ENCODE measurements at places on chromosomes 4 and X.

DNA sequence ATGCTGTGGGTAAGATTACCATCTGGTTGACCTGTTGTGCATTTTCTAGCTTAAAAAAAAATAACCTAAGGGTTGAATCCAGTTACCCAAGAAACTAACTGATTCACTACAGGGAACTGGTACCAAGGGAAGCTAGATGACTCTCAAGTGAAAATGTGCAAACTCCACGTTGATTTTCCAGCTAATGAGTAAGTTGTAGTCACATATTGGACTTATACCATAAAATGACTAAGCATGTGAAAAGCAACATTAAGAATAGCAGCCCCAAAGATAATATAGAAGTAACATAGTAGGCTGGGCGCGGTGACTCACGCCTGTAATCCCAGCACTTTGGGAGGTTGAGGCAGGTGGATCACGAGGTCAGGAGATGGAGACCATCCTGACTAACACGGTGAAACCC is 270.9 kb downstream of the SPRY1 start:
- no peak for DNase-seq

GRCh38 chr4:71872767-71873415 is 89.0 kb upstream of the GC start:
- DNase-seq, result no peak

GRCh38 chr4:55851885-55852284 is 1.6 kb upstream of the EXOC1 start:
- no peak for DNase-seq

- no peak for DNase-seq
These were observed 158.1 kb upstream of the TENM3 start for GRCh38 chr4:182085051-182085480.

DNA sequence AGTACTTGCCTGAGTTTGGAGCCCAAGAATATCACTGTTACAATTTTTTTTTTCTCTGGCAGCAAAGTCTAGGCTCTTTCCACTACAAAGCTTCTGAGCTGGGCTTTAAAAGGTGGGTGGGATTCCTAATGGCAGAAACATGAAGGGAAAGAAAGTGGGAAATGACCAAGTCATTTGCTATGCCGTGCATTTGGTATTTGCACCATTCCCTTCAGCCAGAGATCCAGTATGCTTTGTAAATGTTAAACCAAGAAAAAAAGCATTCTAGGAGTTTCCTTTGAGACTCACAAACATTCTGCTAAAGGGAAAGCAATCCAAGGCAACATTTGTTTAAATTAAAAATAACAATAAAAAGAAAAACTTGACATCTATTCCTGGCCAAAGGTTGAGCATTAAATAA is 451.2 kb downstream of the RAB28 start:
- DNase-seq, result no peak

- DNase-seq, result no peak
These were observed 310.0 kb downstream of the PDGFC start for GRCh38 chr4:156661555-156661954.

GRCh38 chr4:111066887-111067286 is 444.0 kb upstream of the PITX2 start:
- DNase-seq, result no peak

- no peak for DNase-seq
These were observed 261.5 kb upstream of the FTHL17 start for GRCh38 chrX:31333165-31333831.

GRCh38 chrX:11551151-11551550 is 114.6 kb downstream of the ARHGAP6 start:
- no peak for DNase-seq

GRCh38 chrX:98409867-98410266 is 1526.2 kb downstream of the RPA4 start:
- no peak for DNase-seq

DNA sequence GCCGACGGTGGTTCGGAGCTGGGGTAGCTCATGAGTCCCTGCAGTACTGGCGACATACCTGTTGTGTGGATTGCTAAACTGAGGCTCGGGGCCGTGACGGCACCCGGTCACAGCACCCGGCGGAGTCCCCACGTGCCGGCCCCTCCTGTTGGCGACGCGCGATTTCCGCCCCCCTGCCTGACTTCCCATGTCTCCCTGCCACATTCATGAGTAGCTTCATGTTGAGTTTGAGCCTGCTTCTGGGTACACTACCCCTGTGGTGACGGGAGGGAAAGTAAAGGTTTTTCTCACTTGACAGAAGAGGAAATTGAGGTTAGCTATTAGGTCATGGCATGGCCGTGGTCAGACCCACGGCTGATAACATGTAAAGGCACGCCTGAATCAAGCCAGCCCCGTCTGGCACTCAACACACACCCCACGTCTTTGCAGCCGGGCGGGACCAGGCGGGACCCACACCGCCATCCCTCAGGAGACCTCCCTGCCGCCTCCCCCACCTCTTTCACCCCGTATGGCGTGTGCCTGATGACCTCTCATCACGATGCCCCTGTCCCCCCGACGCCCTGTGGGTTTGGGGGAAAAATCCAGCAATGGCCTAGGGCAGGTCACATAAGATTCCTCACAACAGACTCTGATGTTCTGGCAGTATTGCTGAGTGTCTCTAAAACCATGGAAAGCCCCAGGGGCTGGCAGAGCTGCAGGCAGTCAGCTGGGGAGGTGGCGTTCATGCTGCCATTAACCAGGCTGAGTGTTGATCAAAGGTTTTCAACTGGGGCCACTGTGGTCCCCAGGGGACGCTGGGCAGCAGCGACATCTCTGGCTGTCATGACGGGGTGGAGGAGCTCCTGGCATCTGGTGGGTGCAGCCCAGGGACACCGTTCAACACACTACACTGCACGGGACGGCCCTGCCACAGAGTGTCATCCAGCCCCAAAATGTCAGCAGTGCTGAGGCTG is 29.2 kb downstream of the P2RY8 start:
- no peak for DNase-seq

- no peak for DNase-seq
These were observed 2.5 kb downstream of the MYL5 start for GRCh38 chr4:676871-677235.

- no peak for DNase-seq
These were observed 92.1 kb downstream of the STK32B start for GRCh38 chr4:5143306-5143861.

DNA sequence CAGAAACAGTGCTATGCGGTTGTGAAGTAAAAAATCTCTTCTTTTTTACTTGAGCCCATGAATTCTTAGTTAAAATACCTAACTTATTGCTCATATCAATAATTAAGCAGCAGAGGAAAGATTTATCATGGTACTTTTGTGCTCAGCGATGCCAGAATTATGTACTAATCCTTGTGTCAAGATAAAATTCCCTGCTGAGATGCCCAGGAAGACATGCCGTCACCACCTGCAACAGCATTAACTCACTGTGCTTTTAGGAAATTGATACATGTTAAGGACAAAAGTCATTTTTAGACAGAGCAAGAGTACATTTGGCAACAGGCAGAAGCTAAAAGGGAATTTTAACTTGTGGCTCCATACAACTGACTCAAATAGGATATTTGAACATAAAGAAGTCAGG is 138.9 kb downstream of the NPNT start:
- DNase-seq, result no peak

GRCh38 chrX:7603387-7603786 is 239.6 kb upstream of the VCX start:
- no peak for DNase-seq

GRCh38 chrX:134502686-134503085 is 42.7 kb downstream of the HPRT1 start:
- DNase-seq, result no peak

GRCh38 chrX:19204636-19205035 is 82.4 kb upstream of the ADGRG2 start:
- DNase-seq, result no peak

GRCh38 chr4:169256856-169257761 is 13.6 kb downstream of the SH3RF1 start:
- no peak for DNase-seq

- no peak for DNase-seq
These were observed 20.8 kb upstream of the TMEM184C start for GRCh38 chr4:147596377-147596776.

- DNase-seq, result no peak
These were observed 85.4 kb downstream of the SHISA3 start for GRCh38 chr4:42482516-42483327.
